ENCODE measurements at places on chromosomes 11 and 22. TPM values are rescaled to one million over a fixed set of nuclear protein-coding genes. Genes with fewer than 3 reads are reported as not detected.
A peak's percentile ranks its signal among the peaks of the same experiment; 100 is the strongest.

GRCh38 chr11:8732748-8733241, 50.2 kb downstream of the RPL27A start:
- H3K4me1 ChIP-seq = no peaks in the 10 kb centered on the region
- no peak for DNase-seq
- no peak overlapping the region for H3K4me3 ChIP-seq

DNA sequence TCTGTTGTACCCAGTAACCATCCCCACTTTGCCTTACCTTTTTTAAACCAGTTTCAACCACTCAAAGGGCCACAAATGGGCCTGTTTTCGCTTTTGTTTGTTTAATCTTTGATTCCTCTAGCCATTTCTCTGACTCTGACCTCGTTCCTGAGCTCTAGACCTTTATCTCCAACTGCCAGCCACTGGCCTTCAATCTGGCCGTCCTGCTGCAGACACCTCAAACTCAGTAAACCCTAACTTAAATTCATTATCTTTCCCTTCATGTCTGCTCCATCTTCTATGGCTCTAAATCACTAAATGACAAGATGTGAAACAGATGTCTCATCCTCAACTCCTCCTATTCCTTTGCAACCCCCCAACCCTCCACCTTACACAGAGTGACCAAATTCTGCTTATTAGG, 1.3 kb upstream of the GDPD4 start:
- no peak overlapping the region for H3K4me3 ChIP-seq
- H3K27ac ChIP-seq = no peak overlapping the region
- H3K27me3 ChIP-seq = peaks cover 15% of the 10 kb centered on the region
- H3K36me3 ChIP-seq = no peaks in the 10 kb centered on the region
- DNase-seq = no peak

GRCh38 chr11:60265373-60266214, 14.9 kb upstream of the MS4A4A start:
- no peak for DNase-seq
- H3K27me3 ChIP-seq = peaks cover 28% of the 10 kb centered on the region
- peaks cover 2% of the 10 kb centered on the region for H3K4me1 ChIP-seq
- no peak overlapping the region for H3K27ac ChIP-seq
- no peaks in the 10 kb centered on the region for H3K36me3 ChIP-seq
- H3K4me3 ChIP-seq = no peak overlapping the region

DNA sequence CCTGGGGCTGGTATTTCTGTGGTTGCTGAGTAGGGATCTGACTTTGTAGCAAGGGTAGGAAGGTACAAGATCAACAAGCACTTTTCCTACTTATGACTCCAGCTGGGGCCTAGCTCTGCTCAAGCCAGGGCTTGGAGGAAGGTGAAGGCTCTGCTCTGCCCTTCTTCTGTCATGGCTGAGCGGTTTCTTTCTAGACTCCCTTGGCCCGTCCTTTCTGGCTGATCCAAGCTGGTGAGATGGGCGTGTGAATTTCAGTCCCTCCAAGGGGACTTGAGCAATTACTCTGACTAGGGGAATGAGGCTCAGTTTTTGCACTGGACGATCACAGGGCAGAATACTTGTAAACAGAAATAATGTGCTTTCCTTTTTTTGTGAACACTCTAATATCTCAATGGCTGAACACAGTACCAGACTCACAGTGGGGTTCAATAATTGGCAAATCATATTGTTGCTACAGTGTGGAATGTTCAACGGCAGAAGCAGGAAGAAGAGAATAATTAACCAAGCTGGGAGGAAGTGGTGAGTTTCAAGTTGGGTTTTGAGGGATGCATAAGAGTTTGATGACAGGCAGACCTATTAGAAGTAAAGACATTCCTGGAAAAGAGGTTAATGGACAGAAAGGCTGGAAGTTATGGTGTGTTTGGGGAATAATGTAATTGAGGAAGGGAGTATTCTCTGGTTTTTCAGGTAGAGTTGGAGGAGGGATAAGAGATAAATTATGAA, 507.6 kb downstream of the MIAT start:
- DNase-seq = no peak
- H3K27ac ChIP-seq = no peak overlapping the region
- H3K27me3 ChIP-seq = no peaks in the 10 kb centered on the region
- peaks cover 3% of the 10 kb centered on the region for H3K36me3 ChIP-seq
- no peaks in the 10 kb centered on the region for H3K4me1 ChIP-seq
- H3K4me3 ChIP-seq = no peak overlapping the region

- H3K27ac ChIP-seq = peak overlapping the region; percentile 34
- H3K4me3 ChIP-seq = no peak overlapping the region
- no peak for DNase-seq
- H3K36me3 ChIP-seq = peaks cover 7% of the 10 kb centered on the region
These were observed 38.6 kb downstream of the ARHGAP1 start for GRCh38 chr11:46661836-46662235.

GRCh38 chr22:43622886-43623285, 189.2 kb downstream of the EFCAB6 start:
- H3K4me3 ChIP-seq = no peak overlapping the region
- peaks cover 8% of the 10 kb centered on the region for H3K27me3 ChIP-seq
- no peak overlapping the region for H3K27ac ChIP-seq
- no peak for DNase-seq

DNA sequence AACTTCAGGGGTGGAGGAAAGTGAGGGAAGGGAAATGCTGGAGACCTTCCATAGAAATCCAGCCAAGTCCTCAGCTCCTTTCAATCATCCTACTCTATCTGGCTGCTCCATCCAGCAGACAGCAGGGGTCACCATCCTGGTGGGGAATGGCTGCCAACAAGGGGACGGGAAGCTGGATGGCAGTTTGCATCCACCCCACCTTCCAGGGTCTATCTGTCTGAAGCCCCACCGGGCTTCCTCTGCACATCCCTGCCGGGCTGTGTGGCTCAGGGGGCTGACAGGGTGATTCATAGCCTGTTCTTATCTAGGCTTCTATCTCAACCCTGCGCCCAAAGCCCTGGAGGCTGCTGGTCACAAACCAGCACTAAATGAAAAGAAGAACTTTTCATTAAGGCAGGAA, 1.1 kb downstream of the SYTL2 start:
- H3K4me3 ChIP-seq = peak overlapping the region; percentile 93
- peaks cover 2% of the 10 kb centered on the region for H3K36me3 ChIP-seq
- H3K4me1 ChIP-seq = peaks cover 43% of the 10 kb centered on the region
- peak overlapping the region; percentile 96 for H3K27ac ChIP-seq

DNA sequence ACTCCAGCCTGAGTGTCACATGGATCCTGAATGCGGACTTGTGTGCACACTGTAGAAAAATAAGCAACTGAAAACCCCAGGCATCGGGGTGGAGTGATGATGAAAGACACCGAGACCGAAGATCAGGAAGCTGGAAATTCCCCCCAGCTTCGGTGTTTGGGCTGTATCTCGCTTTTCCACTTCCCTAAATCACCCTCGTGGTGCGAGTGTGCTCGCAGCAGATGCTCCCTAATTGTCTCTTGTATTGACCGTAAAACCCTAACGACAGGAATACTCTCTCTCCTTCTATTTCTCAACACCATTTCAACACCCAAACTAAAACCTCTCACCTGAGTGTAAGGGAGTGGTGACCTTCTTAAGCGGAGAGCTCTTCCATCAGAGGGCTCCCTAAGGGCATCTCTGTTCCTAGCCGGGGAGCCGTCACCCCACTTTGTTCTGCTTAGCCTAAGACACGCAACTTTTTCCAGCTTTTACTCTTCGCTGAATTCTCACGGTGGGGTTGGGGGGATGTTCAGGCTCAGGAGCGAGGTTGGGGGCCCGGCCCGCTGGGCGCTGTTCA, 635 bp upstream of the GRK3 start:
- H3K27ac ChIP-seq = peak overlapping the region; percentile 69
- DNase-seq = no peak
- H3K4me3 ChIP-seq = peak overlapping the region; percentile 88
- peaks cover 48% of the 10 kb centered on the region for H3K27me3 ChIP-seq
- H3K36me3 ChIP-seq = peaks cover 3% of the 10 kb centered on the region

DNA sequence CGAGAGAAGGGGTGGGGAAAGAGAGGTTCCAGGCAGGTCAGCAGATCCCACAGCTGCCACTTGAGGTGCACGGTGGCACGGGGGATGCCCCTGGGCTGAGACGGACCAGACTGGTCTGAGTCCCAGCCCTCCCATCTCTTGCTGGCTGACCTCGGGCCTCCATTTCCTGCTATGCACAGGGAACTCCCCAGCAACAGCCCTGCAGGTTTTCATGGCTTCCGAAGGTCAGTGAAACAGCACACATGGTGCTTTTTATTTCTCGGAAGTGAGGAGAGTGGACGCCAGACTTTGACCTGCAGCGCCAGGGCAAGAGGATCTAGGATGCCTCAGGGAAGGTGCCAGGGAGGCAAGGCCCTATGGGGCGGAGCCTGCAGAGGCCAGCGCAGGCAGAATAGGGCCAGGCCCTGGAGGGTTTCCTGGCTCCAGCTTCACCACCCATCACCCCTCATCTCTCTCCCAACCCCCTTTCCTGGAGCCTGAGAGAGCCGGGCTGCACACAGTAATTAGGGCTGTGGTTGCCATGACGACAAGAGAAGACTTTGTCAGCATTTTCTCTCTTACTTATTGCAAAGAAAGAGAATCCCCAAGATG, 29.5 kb downstream of the SLC22A12 start:
- H3K27me3 ChIP-seq = no peaks in the 10 kb centered on the region
- peaks cover 7% of the 10 kb centered on the region for H3K4me1 ChIP-seq
- peak overlapping the region; percentile 50 for H3K4me3 ChIP-seq
- no peak for DNase-seq
- no peak overlapping the region for H3K27ac ChIP-seq
- no peaks in the 10 kb centered on the region for H3K36me3 ChIP-seq

DNA sequence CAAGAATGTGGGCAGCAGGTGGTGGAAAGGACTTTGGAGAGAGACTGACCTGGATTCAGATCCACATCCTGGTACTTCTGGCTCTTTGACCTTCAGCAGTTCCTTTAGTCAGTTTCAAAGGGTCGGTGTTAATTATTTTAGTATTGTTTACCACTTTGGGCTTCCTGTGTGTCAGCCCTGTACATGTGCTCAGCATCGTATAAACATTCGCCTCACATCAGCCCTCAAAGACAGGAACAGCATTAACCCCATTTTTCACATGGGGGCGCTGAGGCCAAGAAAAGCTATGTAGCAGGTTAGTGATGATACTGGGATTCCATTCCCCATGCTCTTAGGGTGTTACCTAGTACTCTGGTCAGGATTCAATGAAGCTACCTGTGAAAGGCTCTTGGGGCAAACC, 72.1 kb upstream of the YWHAH start:
- no peak overlapping the region for H3K4me3 ChIP-seq
- peaks cover 4% of the 10 kb centered on the region for H3K4me1 ChIP-seq
- DNase-seq = no peak

DNA sequence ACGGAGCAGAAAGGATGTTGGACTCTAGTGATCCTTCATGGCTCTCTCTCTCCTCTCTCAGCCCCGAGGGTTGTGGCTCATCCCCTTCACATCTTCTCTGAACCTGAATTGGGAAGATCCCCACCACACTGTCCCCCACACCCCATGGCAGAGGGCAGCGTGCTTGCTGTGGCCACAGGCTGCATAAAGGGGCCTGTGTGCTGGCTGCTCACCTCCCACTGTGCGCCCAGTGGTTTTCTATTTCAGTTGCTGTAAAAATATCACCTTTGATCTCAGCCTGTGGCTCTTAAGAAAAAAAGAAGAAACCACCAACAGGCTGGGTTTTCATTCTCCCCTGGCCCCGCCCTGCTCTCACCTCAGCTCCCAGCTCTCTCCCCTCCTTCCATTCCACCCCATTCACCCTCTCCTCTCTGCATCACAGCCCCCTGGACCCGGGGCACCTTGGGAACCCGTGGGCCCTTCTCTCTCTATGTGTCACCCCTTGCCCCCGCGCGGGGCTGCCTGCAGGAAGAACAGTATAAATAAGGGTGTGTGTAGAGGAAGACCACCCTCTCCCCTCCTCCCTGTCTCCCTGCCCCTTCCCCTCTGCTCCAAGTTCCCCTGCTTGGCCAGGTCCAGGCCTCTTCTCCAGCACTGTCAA, 25.8 kb upstream of the WNT11 start:
- peak; percentile 22 for DNase-seq
- no peaks in the 10 kb centered on the region for H3K36me3 ChIP-seq
- peaks cover 39% of the 10 kb centered on the region for H3K4me1 ChIP-seq
- peak overlapping the region; percentile 89 for H3K4me3 ChIP-seq
- H3K27ac ChIP-seq = peak overlapping the region; percentile 59

DNA sequence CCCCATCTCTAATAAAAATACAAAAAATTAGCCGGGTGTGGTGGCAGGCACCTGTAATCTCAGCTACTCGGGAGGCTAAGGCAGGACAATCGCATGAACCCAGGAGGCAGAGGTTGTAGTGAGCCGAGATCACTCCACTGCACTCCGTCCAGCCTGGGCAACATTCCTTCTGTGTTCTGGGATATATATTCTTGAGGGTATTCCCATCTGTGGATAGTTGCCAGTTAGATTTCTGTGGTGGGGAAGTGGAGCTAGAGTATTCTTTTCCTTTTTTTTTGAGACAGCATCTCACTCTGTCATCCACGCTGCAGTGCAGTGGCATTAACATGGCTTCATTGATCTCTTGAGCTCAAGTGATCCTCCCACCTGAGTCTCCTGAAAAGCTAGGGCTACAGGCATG, 9.1 kb upstream of the ZNF74 start:
- DNase-seq = no peak
- H3K36me3 ChIP-seq = no peaks in the 10 kb centered on the region
- no peak overlapping the region for H3K27ac ChIP-seq
- peaks cover 12% of the 10 kb centered on the region for H3K27me3 ChIP-seq

GRCh38 chr11:101775033-101775432, 139.8 kb upstream of the CEP126 start:
- H3K4me3 ChIP-seq = no peak overlapping the region
- H3K4me1 ChIP-seq = no peaks in the 10 kb centered on the region
- H3K36me3 ChIP-seq = no peaks in the 10 kb centered on the region
- H3K27ac ChIP-seq = no peak overlapping the region
- no peaks in the 10 kb centered on the region for H3K27me3 ChIP-seq

GRCh38 chr11:76670485-76671236, at the start of gene LRRC32:
TSS of gene LRRC32 (minus strand) at chr11:76670747. CDS start at chr11:76665954, 4,793 bp downstream.
- H3K27me3 ChIP-seq = peaks cover 24% of the 10 kb centered on the region
- H3K27ac ChIP-seq = peak within 1 kb of the TSS; percentile 6
- peaks cover 5% of the 10 kb centered on the region for H3K36me3 ChIP-seq

- no peak for DNase-seq
- H3K36me3 ChIP-seq = peaks cover 3% of the 10 kb centered on the region
- peaks cover 16% of the 10 kb centered on the region for H3K27me3 ChIP-seq
- H3K4me1 ChIP-seq = peaks cover 2% of the 10 kb centered on the region
- H3K4me3 ChIP-seq = peak overlapping the region; percentile 25
- no peak overlapping the region for H3K27ac ChIP-seq
These were observed 80.7 kb downstream of the JRKL start for GRCh38 chr11:96470521-96470920.

- H3K27me3 ChIP-seq = no peaks in the 10 kb centered on the region
- DNase-seq = no peak
- H3K27ac ChIP-seq = peak overlapping the region; percentile 39
- no peaks in the 10 kb centered on the region for H3K36me3 ChIP-seq
These were observed 10.8 kb upstream of the RAC2 start for GRCh38 chr22:37254867-37255233.

GRCh38 chr22:48310740-48311139, 1516.9 kb downstream of the BRD1 start:
- no peaks in the 10 kb centered on the region for H3K4me1 ChIP-seq
- no peak overlapping the region for H3K27ac ChIP-seq
- H3K27me3 ChIP-seq = no peaks in the 10 kb centered on the region
- H3K36me3 ChIP-seq = no peaks in the 10 kb centered on the region
- no peak for DNase-seq

DDI1 gene
- not detected for total RNA-seq

TMEM109 gene
- 52.7 TPM for total RNA-seq

CRYBB2 gene
- not detected for total RNA-seq

PRODH gene
- total RNA-seq = not detected
